ENCODE measurements at places on chromosomes 11 and 22.

- no peak overlapping the region for H3K4me3 ChIP-seq
- peaks cover 26% of the 10 kb centered on the region for H3K4me1 ChIP-seq
- H3K27ac ChIP-seq, result no peak overlapping the region
- H3K36me3 ChIP-seq, result peaks cover under 1% of the 10 kb centered on the region
- H3K27me3 ChIP-seq, result no peaks in the 10 kb centered on the region
Measured at GRCh38 chr11:64356498-64357411, 2.2 kb upstream of the RPS6KA4 start.

GRCh38 chr11:125554038-125554437, 15.2 kb upstream of the EI24 start:
- H3K36me3 ChIP-seq, result no peaks in the 10 kb centered on the region
- no peak for DNase-seq
- no peaks in the 10 kb centered on the region for H3K27me3 ChIP-seq
- no peaks in the 10 kb centered on the region for H3K4me1 ChIP-seq
- H3K4me3 ChIP-seq, result no peak overlapping the region

GRCh38 chr22:40521046-40521445, 115.5 kb downstream of the MRTFA start:
- H3K4me1 ChIP-seq, result peaks cover 6% of the 10 kb centered on the region
- no peak overlapping the region for H3K27ac ChIP-seq
- H3K4me3 ChIP-seq, result no peak overlapping the region

DNA sequence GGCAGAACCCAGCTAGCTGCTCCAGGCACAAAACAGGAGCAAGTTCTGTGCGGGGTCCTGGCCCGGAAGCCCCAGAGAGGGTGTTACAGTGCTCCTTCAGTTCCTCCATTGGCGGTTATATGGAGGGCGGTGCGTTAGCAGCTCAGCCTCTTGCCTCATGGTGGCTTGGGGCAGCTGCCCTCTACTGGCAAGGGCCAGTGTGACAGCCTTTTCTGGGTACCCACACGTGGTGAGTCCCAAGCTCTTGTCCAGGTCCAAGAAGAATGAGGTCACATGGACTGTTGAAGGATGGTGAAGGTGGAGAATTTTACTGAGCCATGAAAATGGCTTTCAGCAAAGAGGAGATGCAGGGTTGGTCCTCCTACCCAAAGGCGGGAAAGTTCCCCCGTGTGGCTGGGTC, 100.5 kb downstream of the WT1 start:
- no peaks in the 10 kb centered on the region for H3K4me1 ChIP-seq
- no peak overlapping the region for H3K27ac ChIP-seq
- no peaks in the 10 kb centered on the region for H3K27me3 ChIP-seq
- H3K36me3 ChIP-seq, result no peaks in the 10 kb centered on the region
- no peak for DNase-seq
- no peak overlapping the region for H3K4me3 ChIP-seq

DNA sequence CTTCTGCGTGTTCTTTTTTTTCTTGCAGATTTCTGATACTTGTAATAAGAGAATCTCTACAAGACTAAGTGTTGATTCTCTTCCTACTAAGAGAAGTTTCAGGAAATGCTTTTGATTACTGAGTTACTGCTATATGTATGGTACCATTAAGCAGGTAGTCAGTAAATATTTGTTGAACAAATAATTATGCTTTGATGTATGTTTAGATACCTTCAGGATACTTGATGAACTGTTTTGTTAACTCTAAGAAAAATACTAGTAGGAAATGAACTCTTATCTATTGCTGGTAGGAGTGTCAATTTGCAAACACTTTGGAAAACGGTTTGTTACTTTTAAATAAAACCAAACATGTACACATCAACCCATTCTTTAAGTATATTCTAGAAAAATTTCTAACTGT, 90.6 kb downstream of the TMEM135 start:
- H3K27ac ChIP-seq, result no peak overlapping the region
- no peak overlapping the region for H3K4me3 ChIP-seq
- no peaks in the 10 kb centered on the region for H3K36me3 ChIP-seq
- no peaks in the 10 kb centered on the region for H3K4me1 ChIP-seq

GRCh38 chr11:60703374-60703773, 4.0 kb downstream of the MS4A8 start:
- no peak overlapping the region for H3K4me3 ChIP-seq
- H3K4me1 ChIP-seq, result peaks cover 18% of the 10 kb centered on the region
- DNase-seq, result peak; percentile 81
- H3K27me3 ChIP-seq, result no peaks in the 10 kb centered on the region
- no peaks in the 10 kb centered on the region for H3K36me3 ChIP-seq

DNA sequence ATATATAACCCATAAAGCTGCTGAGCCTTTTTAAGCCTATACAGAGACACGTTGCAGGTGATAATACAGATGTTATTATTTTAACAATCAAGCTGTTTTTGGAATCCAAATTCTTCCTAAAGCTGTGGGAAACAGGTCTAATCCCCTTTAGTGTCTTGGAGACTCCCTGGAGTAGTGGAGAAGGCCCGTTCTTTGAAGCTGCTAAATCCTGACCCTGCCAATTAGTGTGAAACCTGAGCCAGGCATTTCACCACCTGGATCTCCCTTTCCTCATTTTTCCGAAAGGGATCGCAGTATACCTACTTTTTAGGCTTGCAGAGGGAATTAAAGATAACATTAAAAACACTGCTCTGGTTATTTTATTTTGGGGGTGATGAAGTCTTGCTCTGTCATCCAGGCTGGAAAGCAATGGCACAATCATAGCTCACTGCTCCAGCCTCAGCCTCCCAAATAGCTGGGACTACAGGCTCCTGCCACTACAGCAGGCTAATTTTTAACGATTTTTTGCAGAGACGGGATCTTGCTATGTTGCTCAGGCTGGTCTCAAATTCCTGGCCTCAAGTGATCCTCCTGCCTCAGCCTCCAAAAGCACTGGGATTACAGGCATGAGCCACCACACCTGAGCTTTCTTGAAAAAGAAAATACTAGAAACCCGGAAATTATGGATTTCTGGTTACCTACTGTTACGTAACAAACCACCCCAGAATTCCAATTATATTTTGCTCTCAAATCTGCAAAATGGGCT, 1.7 kb upstream of the EIF4ENIF1 start:
- DNase-seq, result no peak
- H3K4me1 ChIP-seq, result peaks cover 13% of the 10 kb centered on the region
- H3K4me3 ChIP-seq, result no peak overlapping the region
- no peaks in the 10 kb centered on the region for H3K36me3 ChIP-seq

- H3K4me1 ChIP-seq, result no peaks in the 10 kb centered on the region
- no peak overlapping the region for H3K4me3 ChIP-seq
- no peaks in the 10 kb centered on the region for H3K36me3 ChIP-seq
Measured at GRCh38 chr22:23071230-23072076, 1.1 kb downstream of the GNAZ start.

- H3K4me1 ChIP-seq, result no peaks in the 10 kb centered on the region
- H3K4me3 ChIP-seq, result no peak overlapping the region
- peaks cover 14% of the 10 kb centered on the region for H3K36me3 ChIP-seq
- H3K27me3 ChIP-seq, result no peaks in the 10 kb centered on the region
- no peak overlapping the region for H3K27ac ChIP-seq
- DNase-seq, result no peak
Measured at GRCh38 chr22:31199187-31199586, 12.9 kb upstream of the LIMK2 start.

- H3K4me3 ChIP-seq, result no peak overlapping the region
- no peaks in the 10 kb centered on the region for H3K4me1 ChIP-seq
- DNase-seq, result no peak
- H3K27me3 ChIP-seq, result no peaks in the 10 kb centered on the region
- no peaks in the 10 kb centered on the region for H3K36me3 ChIP-seq
Measured at GRCh38 chr11:9771071-9771511, 107.2 kb downstream of the SWAP70 start.

- H3K4me3 ChIP-seq, result no peak overlapping the region
- H3K36me3 ChIP-seq, result no peaks in the 10 kb centered on the region
- DNase-seq, result no peak
- no peak overlapping the region for H3K27ac ChIP-seq
- no peaks in the 10 kb centered on the region for H3K4me1 ChIP-seq
- no peaks in the 10 kb centered on the region for H3K27me3 ChIP-seq
Measured at GRCh38 chr22:22452996-22453686, 55.4 kb downstream of the ZNF280B start.

GRCh38 chr11:64739871-64740270, 4.1 kb downstream of the RASGRP2 start:
- no peak overlapping the region for H3K4me3 ChIP-seq
- no peak for DNase-seq
- H3K36me3 ChIP-seq, result no peaks in the 10 kb centered on the region
- H3K27me3 ChIP-seq, result peaks cover 16% of the 10 kb centered on the region
- H3K4me1 ChIP-seq, result peaks cover 9% of the 10 kb centered on the region

- DNase-seq, result no peak
- H3K36me3 ChIP-seq, result no peaks in the 10 kb centered on the region
- H3K27ac ChIP-seq, result no peak overlapping the region
- no peaks in the 10 kb centered on the region for H3K4me1 ChIP-seq
- no peak overlapping the region for H3K4me3 ChIP-seq
Measured at GRCh38 chr22:40721266-40721665, 42.0 kb downstream of the MCHR1 start.

DNA sequence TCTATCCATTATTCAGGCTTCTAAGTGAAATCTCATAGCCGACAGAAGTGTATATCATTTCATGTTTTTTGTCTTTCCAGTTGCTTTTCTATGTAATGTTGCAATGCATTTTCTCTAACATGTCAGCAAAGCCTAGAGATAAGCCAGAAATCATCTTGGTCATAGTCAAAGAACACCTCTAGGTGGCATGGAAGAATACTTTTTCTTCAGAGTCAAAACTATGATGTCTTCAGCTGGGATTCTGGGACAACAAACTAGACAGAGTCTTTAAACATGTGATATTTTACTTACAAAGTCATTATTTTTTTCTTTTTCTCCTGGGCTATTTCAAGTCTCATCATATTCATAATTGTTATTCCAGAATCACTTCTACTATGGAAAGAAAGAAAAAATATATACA, 4.4 kb downstream of the GAS2 start:
- DNase-seq, result no peak
- no peaks in the 10 kb centered on the region for H3K27me3 ChIP-seq
- no peaks in the 10 kb centered on the region for H3K36me3 ChIP-seq
- H3K4me3 ChIP-seq, result no peak overlapping the region

DNA sequence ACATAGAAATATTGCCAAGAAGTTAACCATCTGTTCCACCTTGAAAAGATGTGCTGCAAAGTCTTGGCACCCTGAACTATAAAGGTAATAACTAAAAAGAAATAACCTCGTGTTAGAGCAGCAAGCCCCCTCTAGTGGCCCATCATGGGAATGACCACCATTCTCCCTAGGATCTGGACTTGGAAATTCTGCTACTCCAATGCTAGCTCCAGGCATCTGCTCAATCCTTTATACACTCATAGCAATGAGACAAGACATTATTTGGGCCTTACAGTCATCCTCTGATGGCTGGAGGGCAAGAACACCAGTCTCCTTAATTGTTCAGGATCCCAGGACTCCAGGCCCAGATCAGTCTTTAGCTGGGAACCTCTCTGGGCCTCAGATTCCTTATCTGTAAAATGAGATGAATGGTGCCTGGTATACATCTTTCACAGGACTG, 76.0 kb downstream of the CWC15 start:
- no peak overlapping the region for H3K27ac ChIP-seq
- H3K27me3 ChIP-seq, result no peaks in the 10 kb centered on the region
- no peak overlapping the region for H3K4me3 ChIP-seq

DNA sequence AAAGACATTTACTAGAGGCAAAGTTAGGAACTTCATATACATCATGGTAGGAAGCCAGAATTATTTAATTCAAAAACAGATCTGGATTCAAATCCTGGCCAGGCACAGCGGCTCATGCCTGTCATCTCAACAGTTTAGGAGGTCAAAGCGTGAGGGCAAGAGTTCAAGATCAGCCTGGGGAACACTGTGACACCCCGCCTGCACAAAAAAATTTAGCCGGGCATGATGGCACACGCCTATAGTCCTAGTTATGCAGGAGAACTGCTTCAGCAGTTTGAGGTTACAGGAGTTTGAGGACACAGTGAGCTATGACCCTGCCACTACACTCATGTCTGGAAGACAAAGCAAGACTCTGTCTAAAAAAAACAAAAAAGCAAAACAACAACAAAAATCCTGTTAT, 8.9 kb downstream of the MRTFA start:
- H3K4me1 ChIP-seq, result no peaks in the 10 kb centered on the region
- no peaks in the 10 kb centered on the region for H3K27me3 ChIP-seq
- no peaks in the 10 kb centered on the region for H3K36me3 ChIP-seq
- H3K4me3 ChIP-seq, result no peak overlapping the region
- no peak for DNase-seq

- H3K27ac ChIP-seq, result peak overlapping the region; percentile 36
- H3K4me1 ChIP-seq, result no peaks in the 10 kb centered on the region
- no peaks in the 10 kb centered on the region for H3K27me3 ChIP-seq
- H3K4me3 ChIP-seq, result no peak overlapping the region
Measured at GRCh38 chr22:39283322-39284141, 35.9 kb downstream of the RPL3 start.

GRCh38 chr11:2533587-2534133, 88.9 kb downstream of the KCNQ1 start:
- no peaks in the 10 kb centered on the region for H3K36me3 ChIP-seq
- H3K4me3 ChIP-seq, result no peak overlapping the region
- H3K27me3 ChIP-seq, result no peaks in the 10 kb centered on the region
- peak; percentile 45 for DNase-seq
- no peak overlapping the region for H3K27ac ChIP-seq

DNA sequence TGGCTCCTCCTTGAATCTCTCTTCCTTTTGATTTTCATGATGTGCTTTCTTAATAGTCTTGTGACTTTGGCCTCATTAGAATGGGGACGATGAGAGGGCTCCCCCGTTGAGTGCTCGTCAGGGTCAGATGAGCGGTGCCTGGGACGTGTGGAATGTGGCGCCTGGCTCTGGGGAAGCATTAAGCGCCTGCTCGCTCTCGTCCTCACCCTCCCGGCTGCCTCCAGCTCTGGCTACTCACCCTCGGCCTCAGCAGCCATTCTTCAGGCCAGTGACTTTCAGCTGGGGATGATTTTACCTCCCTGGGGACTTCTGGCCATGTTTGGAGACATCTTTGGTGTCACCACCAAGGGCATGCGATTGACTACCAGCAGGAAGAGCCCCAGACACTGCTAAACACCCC, 69.7 kb downstream of the RPS6KA4 start:
- no peaks in the 10 kb centered on the region for H3K27me3 ChIP-seq
- H3K4me3 ChIP-seq, result no peak overlapping the region
- no peaks in the 10 kb centered on the region for H3K36me3 ChIP-seq
- peak; percentile 5 for DNase-seq
- no peak overlapping the region for H3K27ac ChIP-seq
